ENCODE measurements at places on chromosomes 3 and 15.

- DNase-seq = peak; percentile 46
These were observed 44.7 kb downstream of the CEP152 start for GRCh38 chr15:48766196-48766595.

DNA sequence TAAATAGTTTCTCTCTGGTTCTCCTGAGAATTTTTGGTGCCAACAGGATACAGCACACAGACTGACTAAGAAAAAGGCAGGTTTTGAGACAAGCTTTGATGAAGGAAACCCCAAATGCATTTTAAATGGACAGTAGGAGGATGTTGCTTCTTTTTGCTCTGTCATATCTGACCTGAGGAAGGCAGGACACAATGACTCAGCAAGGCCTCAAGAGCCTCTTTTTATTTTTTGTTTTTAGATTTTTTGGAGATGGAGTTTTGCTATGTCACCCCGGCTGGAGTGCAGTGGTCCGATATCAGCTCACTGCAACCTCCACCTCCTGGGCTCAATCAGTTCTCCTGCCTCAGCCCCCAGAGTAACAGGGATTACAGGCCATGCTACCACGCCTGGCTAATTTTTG, 16.9 kb upstream of the KNG1 start:
- no peak for DNase-seq

DNA sequence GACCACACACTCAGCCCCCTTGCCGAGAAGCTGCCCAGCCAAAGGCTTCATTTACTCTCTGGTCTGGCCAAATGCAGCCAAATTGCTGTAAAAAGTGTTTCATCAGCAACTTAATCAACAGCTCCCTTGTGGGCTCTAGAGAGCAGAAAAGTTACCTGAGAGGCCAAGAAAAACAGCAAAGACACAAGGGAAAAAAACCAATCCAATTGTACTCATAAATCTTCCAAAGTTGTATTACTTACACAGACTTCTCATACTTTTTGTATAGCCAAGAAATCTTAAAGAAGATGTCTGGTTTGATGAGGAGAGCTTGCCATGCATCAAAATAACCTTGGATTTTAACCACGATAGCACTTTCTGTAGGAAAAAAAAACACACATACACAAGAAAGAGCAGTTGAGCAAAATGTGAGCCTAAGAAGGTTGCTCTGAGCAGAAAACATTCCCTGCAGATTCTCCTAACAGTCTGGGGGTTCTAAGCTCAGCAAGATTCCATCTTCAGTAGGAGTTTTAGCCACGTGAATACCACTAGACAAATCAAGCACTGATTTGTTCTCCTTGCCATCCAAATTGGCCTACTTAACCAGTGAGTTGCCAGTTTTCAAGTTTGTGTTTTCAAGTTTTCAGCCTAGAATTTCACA, 120.0 kb downstream of the CYP19A1 start:
- DNase-seq = no peak

GRCh38 chr15:95304151-95304946, 1026.2 kb upstream of the NR2F2 start:
- no peak for DNase-seq

- no peak for DNase-seq
These were observed 3.1 kb downstream of the GP5 start for GRCh38 chr3:194395778-194396538.

DNA sequence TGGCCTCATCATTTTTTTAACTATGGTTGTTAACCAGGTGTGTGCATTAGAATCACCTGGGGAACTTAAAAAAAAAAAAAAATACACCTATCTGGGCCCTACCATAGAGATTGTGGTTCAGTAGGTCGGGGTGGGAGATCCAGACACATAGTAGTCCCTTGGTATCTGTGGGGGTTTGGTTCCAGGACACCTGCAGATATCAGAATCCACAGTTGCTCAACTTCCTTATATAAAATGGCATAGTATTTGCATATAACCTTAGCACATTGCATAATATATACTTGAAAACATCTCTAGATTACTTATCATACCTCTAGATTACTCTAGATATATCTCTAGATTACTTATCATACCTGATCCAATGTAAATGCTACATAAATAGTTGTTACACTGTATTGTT, 5.0 kb downstream of the IQGAP1 start:
- DNase-seq = no peak
